ENCODE measurements at places on chromosomes 2 and 18. TPM values are rescaled to one million over a fixed set of nuclear protein-coding genes. Genes with fewer than 3 reads are reported as not detected.

- no peaks in the 10 kb centered on the region for H3K27me3 ChIP-seq
- no peak overlapping the region for H3K27ac ChIP-seq
- H3K4me1 ChIP-seq, result no peaks in the 10 kb centered on the region
- no peak for DNase-seq
- H3K36me3 ChIP-seq, result no peaks in the 10 kb centered on the region
Observed at GRCh38 chr2:193806088-193806774, 1611.5 kb upstream of the TMEFF2 start.

DNA sequence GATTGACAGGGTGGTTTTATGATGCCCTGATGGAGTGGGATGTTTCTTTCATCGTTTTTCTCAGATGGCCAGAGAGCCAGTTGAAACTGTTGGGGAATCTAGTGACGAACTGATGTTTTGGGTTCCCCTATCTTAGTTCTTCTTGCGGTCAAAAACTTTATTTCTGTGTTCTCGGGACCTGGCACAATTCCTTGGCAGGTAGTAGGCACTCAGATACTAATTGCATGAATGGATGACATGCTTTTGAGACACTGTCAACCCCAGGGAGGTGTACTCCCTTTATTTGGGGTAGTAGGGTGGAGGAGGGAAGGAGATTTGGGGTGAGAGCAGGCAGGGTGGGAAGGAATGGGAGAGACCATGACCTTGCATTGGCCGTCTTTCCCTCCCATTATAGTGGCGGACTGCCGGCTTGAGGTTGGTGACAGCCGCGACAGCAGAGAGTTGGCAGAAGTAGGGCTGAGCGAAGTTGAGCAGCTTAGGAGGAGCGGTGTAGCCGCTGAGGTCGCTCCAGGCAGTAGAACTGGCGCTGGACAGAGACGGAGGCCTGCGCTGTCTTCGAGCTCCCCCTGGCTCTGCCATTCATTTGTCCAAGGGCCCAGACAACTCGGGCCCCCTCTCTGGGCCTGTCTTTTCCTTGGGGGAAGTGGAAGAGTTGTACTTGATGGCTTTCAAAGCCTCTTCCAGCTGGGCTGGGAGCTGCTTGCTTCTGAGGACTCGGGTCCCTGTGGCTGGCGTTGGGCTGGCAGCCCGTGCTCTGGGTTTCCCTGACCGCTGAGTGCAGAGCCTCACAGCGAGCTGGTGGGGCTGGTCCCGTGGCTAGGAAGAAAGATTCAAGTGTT is 2.6 kb downstream of the TET3 start:
- H3K27ac ChIP-seq, result no peak overlapping the region
- no peak for DNase-seq
- peak overlapping the region; percentile 58 for H3K4me3 ChIP-seq
- peaks cover 16% of the 10 kb centered on the region for H3K36me3 ChIP-seq
- H3K27me3 ChIP-seq, result no peaks in the 10 kb centered on the region

DNA sequence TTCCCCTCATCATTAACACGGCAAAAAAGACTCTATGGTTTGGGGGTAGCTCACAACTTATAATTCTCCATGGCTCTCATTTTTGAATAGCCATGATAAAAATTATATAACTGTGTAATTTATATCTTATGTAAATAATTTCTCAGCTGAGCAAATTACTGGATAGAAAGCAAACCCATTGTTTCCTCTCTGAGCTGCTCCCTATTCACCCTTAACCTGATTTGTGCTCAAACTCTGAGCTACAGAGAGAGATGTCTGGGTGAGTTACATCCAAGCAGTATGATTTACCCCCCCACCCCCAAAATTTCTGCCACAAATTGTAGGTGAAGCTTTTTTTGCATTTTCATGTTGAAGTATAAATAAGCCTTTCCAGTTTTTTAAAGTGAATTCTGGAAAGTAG is 123.7 kb downstream of the TFCP2L1 start:
- no peaks in the 10 kb centered on the region for H3K27me3 ChIP-seq
- no peaks in the 10 kb centered on the region for H3K4me1 ChIP-seq
- H3K27ac ChIP-seq, result no peak overlapping the region
- H3K36me3 ChIP-seq, result no peaks in the 10 kb centered on the region

The MAL gene
- total RNA-seq, result 171 TPM

The EVX2 gene
- total RNA-seq, result not detected

The DAPL1 gene
- not detected for total RNA-seq
